Ureter (tissue), 1 donor: ENCODE measurements at places on chromosomes 7 and 10.

DNA sequence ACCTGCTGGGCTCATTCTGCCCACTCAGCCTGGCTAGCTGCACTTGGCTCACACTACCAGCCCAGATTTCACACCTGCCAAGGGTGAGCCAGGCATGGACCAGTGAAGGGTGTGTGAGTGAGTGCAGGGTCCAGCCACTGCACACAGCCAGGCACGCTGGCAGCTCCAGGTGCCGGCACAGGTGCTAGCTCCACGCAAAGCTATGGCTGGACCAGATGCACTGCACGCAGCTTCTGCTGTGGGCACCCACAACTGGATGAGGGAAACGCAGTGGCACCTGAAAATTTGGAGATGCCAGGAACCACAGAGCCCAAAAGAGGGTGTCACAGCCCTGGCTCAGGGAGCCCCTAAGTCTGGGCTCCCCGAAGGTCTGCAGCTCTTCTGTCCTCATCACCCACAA, 24.9 kb upstream of the TES start:
- DNase-seq: no peak

- no peak for DNase-seq
Observed at GRCh38 chr7:15309872-15310271, 251.9 kb downstream of the AGMO start.

DNA sequence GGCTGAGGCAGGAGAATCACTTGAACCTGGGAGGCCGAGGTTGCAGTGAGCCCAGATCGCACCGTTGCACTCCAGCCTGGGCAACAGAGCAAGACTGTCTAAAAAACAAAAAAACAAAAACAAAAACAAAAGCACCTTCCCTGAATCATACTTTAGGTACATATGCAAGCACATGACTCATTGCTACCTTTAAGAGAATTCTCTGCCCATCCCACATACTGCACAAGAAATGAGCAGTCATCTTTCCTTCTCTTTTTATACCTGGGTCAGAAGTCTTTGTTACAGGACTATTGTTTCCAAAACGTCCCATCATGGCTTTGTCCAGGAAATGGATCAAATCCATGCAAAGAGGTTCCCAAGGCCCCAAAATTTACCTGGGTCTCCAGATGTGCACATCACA, 21.5 kb upstream of the AKR1B10 start:
- DNase-seq: no peak

DNA sequence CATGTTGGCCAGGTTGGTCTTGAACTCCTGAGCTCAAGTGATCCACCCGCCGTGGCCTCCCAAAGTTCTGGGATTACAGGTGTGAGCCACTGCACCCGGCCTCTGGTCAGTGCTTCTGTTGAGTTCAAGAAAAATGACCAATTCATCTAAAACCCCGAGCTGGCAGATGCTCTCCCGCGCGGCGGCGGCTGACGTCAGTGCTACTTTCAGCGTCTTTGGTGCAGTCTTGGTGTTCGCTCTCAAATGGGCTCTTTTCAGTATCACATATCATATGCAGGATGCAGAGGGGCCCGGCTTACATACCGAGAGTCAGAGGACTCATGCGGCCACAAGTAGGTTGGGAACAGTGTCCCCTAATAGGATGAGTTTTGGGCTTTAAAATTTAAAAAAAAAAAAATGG, 125.9 kb downstream of the CUX1 start:
- no peak for DNase-seq

DNA sequence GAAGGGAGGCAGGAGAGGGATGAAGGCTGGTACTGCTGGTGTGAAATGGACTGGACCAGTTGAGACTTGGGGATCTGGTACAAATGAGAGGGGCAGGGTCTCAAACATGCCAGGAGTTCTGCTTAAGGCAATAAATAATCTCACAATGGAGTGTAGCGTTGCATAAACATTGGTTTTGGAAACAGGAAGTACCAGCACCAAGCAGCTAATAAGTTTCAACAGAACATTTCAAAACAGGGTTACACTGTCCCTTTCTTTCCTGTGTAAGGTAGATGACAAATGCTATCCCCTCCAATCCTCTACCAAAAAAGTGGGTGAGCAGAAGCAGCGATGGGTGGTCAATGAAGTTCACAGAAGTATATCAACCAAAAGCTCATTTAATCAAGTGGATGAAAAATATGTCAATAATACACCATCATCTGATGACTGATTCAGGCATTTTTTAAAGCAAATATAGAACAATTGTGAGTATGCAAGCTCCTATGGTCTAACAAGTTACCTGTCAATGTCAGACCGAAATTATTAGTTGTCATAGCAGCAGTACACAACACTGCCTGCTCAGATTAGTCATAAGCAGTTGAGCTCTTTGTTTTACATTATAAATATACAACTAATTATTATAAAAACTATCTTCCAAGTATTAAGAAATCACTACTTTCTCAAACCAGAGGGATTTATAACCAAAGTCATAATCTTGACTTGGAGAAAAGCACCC, 220.0 kb downstream of the FAM107B start:
- DNase-seq: peak; percentile 28

DNA sequence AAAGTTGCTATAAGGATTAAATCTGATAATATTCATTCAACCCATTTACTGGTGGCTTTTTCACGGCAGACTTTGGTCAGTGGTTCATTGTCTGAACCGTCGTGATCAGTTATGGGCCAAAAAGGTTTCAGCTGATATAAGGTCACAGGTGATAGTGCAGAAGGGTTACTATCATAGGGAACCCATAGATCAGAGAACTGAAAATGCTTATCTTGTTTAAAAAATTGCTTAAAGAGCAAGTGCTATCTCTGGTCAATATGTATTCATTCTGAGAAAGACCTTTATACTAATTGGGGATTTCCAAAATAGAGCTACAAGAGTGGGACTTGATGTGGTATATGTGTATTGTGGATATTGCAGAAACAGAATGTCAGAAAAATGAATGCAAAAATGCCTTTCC, 147.8 kb upstream of the SEMA3E start:
- no peak for DNase-seq

DNA sequence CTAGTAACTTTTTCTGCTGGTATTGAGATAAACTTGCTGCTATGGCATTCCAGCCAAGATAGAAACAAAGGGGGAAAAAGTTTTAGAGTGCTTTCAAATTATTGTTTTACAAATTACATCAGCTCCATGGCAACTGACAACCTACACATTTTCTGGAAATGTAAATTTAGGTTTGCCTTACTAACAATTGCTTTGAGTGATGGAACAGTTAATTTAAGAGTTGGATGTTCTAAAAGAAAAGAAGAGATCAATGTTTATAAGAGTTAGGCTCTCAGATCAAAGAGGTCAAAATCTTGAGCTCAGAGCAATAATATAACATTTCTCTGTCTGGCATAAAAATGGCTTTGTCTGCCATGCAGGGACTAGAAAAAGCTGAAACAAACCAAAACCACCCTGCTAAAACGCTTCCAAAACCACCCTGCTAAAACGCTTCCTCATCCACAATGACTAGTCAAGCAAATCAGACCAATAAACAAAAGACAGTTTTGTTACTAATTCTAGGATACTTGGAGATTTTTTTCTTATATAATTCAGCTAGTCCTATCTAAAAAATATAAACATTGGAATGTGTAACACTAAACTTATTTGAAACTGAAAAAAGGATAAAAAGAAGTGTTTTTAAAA, 32.3 kb downstream of the ORC5 start:
- no peak for DNase-seq

DNA sequence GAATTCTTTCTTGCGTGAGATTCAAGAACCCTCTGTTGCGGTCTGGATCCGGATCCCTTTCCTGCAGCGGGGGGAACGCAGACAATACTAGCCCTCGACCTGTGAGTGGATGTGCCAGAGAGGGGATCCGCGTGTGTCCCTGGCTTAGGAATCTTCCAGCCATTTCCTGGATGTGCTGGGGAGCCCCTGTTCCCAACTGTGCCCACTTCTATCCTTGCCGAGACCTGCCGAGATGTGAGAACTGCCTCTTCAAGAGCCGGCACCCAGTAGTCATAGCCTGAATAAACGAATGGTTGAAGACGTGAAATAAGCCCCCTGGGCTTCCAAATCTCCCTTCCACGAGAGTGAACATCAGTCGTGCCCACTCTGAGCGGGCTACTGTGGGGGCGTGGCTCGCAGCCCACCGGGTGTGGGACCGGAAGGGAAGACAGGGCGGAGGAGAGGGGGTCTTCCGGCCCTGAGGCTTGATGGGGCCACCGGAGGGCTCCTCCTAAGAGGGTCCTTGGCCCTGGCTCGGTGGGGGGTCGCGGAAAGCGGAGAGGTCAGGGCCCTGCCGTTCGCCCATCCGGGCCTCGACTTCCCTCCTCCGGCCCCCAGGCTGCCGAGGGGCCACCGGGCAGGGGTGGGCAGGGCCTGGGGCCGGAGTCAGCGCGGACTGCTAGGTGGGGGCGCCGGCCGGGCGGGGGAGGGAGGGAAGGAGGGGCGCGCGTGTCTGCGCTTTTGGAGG, 1.3 kb upstream of the CCDC136 start:
- no peak for DNase-seq

- no peak for DNase-seq
Observed at GRCh38 chr7:129494041-129494440, 8.3 kb upstream of the SMKR1 start.

DNA sequence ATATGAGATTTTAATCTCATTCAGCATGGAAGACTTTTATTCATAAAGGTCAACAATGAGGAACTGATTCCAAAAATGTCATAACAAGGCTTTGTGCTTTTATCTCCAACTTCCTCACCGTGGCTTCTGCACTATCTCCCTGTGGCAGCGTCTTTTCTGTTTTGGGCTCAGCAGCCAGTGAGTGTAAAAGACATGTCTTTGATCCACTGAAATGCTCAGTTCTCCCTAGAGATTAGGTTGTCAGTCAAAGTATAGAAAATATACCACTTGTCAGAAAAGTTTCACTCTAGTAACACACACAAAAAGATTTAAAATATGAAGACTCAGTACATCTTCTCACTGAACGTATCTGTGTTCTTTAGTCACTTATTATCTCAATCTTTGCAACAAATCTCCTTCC, 901.8 kb upstream of the ZWINT start:
- DNase-seq: no peak

GRCh38 chr10:118373786-118374185, 31.7 kb upstream of the FAM204A start:
- no peak for DNase-seq

- no peak for DNase-seq
Observed at GRCh38 chr10:132654121-132654571, 116.6 kb downstream of the INPP5A start.

GRCh38 chr10:22605168-22605567, 109.2 kb downstream of the PIP4K2A start:
- no peak for DNase-seq

DNA sequence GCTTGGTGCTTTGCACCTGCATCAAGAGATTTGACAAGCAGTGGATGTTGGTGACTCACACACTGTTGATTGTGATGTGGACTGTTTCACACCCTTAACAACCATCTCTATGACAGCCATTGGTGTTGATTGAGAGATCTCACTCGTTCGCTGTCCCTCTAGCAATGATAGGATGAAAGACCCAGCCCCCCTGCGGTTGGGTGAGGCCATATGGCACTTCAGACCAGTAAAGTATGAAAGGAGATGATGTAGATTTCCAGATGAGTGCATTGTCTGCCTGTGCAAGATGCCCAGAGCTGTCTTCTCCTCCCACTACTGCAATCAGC, 138.7 kb upstream of the PRR15 start:
- no peak for DNase-seq

DNA sequence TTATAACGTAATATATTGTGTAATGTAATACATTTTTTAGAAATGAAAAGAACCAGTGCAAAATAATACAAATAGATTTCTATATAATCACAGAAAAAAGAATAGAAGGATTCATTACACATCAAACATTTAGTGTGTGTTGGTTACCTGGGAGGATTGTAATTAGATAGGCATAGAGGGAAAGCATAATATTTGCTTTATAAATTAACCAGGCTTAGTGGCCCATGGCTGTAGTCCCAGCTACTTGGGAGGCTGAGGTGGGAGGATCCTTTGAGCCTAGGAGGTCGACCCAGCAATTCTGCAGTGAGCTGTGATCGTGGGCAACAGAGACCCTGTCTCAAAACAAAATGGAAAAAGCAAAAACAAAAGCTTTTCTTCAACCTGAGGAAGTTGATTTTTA, 5.0 kb upstream of the CNOT4 start:
- no peak for DNase-seq

GRCh38 chr10:80602881-80603280, 65.2 kb downstream of the SH2D4B start:
- DNase-seq: no peak

GRCh38 chr7:97499204-97499603, 232.7 kb upstream of the TAC1 start:
- peak; percentile 43 for DNase-seq

- DNase-seq: no peak
Observed at GRCh38 chr10:5694573-5694972, 9.9 kb downstream of the TASOR2 start.

- DNase-seq: no peak
Observed at GRCh38 chr10:85642421-85643170, 724.0 kb downstream of the GRID1 start.

GRCh38 chr7:156576216-156577058, 64.1 kb upstream of the RNF32 start:
- DNase-seq: no peak

GRCh38 chr7:26419198-26419597, 127.5 kb downstream of the SNX10 start:
- DNase-seq: no peak

DNA sequence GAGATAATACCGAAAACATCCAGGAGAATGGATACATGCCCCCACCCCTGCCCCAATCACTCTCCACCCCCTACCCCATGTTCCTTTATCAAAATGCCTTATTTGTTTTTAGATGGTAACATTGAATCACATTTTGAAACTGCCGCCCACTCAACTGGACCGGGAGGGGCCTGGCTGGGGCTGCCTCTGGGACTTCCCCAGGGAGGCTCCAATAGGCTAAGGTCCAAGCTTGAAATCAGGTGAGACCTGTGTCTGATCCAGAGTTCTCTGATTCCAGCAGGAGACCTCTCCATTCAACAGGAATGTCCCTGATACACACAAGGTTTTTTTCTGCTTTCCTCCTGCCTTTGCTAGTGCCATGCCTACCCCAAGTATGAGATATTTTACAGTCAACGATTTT, 43.8 kb upstream of the ACSL5 start:
- no peak for DNase-seq

- DNase-seq: no peak
Observed at GRCh38 chr7:44377134-44377463, 51.7 kb upstream of the CAMK2B start.

GRCh38 chr10:13158401-13158800, 3.0 kb upstream of the MCM10 start:
- DNase-seq: no peak

GRCh38 chr10:44985175-44985681, 6.6 kb upstream of the DEPP1 start:
- DNase-seq: no peak

GRCh38 chr7:116331020-116331419, 120.7 kb downstream of the TES start:
- DNase-seq: no peak

DNA sequence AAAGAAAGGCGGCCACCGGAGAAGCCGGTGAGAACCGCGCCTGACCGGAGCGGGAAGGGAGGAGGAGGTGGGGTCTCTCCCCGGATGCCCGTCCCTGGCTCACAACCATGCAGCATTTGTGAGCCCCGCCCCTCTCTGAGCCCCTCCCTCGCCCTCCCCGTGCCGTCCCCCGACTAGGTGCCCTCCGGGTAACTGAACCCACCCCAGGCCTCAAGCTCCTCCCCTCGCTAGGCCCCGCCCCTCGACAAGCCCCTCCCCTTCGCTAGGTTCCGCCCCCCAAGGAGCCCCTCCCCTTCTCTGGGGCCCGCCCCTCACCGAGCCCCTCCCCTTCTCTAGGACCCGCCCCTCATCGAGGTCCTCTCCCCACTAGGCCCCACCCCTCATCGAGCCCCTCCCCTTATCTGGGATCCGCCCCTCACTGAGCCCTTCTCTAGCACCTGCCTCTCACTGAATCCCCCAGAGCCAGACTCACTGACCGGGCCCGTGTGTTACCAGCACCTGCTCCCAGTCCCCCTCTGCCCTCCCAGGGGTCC, 42.2 kb upstream of the HSPB1 start:
- no peak for DNase-seq
